ENCODE measurements at places on chromosomes 2 and 18.

DNA sequence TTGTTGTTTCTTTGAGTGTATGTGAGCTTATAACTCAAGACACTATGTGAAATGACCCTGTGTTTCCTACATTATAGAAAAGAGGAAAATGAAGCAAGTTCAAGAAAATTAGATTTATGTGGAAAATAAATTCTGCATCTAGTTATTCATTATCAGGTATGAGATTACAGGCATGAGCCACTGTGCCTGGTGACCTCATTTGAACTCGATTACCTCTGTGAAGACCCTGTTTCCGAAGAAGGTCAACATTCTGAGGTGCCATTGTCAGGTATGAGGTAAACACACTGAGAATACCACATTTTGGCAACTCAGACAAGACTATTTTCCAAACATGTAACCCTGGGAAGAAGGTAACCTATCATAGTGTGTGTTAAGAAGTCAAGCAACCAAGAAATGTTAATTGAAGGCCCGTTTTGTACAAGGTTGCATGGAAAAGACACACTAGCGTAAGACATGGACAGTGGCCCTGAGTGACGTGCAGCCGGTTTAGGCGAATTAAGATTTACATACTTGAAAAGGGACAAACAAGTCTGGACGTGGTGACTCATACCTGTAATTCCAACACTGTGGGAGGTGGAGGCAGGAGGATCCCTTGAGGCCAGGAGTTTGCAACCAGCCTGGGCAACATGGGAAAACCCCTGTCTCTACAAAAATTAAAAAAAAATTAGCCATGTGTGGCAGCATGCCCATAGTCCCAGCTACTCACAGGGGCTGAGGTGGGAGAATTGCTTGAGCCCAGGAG is 186.6 kb downstream of the NEDD4L start:
- DNase-seq, result no peak

DNA sequence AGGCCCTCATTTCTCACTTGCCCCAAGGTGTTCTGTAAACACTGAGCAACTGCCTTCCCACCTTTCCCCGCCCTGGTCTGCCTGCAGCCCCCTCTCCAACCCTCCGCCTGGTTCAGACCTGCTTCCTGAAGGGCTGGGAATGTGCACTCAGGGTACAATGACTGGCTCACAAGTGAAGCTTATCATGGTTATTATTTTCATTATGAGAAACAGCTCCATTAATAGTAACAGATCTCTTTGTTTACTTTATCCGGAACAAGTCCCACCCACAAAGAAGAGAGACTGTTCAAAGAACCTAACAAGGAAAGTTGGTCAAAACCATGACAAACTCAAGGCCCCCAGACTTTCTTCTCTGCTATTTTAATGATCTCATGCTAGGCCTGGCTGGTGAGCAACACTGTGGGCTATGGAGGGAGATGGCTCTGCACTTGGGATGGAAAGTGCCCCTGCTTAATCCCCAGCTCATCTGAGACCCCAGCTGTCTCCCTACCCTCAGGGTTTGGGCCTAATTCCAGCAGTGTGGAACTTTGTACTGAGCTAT is 36.7 kb downstream of the ARHGAP25 start:
- DNase-seq, result no peak

- no peak for DNase-seq
Measured at GRCh38 chr2:11988691-11989353, 242.4 kb downstream of the LPIN1 start.

- DNase-seq, result no peak
Measured at GRCh38 chr2:29776406-29776805, 145.0 kb downstream of the ALK start.

DNA sequence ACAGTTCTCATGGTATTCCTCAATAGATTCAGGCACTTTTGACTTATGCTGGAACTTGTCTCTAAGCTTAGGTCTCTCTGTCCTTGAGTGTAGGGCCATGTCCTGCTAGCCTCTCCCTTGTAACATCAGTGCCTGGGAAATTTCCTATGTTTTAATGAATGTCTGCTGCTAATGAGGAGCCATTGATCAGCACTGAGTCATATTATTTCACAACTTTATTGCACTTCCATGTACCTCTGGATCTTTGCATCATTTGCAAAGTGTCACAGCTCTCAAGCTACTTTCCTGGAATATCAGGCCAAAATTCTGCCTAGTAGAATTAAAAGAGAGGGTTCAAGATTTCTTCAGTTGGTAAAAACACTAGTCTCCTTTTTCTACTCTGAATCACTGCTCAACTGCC is 102.5 kb downstream of the GAREM1 start:
- no peak for DNase-seq

DNA sequence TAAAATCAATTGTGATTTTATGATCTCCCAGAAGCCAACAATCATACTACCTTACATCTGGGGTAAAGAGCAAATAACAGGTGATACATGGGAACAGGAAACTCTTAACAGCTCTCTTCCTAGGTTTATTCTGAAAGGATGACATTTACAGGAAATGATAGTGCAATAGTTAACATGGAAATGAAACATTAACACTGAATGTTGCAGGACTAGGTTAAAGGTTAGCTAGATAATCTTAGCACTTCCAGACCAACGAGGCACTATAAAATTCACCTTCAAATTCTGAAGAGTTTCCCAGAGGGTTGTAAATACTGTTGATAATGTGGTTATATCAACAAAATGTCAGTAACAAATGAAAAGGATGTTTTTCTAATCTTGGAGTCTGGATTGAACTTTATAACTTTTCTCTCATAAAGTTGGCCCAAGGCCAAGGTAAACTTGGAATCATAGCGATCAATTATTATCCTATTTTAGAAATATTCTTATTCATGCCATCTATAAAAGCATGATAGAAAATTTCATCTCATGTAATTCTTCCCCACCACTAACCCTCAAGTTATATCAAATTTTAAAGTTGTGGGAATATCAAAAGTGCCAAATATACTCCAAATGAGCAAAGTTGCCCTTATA is 32.9 kb upstream of the GCG start:
- DNase-seq, result no peak

- no peak for DNase-seq
Measured at GRCh38 chr18:10322435-10322834, 132.0 kb upstream of the APCDD1 start.

DNA sequence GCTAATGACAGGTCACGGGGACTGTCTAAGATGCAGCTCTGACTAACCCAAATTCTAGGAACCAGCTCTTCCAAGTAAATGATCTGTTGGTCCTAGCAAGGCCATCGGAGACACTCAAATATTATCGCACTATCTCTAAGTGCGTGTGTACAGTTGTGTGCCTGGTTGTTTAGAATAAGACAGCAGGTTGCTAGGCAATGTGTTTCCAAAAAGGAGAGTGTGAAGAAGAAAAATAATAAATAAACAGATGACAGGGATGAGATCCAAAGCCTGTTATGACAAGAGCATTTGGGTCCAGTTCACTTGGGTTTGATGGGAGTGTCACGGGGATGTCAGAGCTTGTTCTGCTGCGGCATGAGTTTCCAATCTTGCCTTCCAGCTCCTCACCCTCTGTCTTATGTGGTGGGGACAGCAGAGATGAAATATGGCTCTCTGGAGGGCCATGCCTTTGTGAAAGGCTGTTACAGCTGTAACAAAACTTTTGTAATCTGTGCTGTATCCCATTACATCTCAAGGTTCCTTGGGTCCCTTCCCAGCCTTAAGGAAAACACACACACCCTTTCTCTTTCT is 127.5 kb upstream of the TNP1 start:
- DNase-seq, result no peak

GRCh38 chr2:41621563-41621962 is 426.3 kb upstream of the PKDCC start:
- DNase-seq, result no peak

GRCh38 chr2:151106805-151107506 is 154.7 kb downstream of the RBM43 start:
- DNase-seq, result no peak

DNA sequence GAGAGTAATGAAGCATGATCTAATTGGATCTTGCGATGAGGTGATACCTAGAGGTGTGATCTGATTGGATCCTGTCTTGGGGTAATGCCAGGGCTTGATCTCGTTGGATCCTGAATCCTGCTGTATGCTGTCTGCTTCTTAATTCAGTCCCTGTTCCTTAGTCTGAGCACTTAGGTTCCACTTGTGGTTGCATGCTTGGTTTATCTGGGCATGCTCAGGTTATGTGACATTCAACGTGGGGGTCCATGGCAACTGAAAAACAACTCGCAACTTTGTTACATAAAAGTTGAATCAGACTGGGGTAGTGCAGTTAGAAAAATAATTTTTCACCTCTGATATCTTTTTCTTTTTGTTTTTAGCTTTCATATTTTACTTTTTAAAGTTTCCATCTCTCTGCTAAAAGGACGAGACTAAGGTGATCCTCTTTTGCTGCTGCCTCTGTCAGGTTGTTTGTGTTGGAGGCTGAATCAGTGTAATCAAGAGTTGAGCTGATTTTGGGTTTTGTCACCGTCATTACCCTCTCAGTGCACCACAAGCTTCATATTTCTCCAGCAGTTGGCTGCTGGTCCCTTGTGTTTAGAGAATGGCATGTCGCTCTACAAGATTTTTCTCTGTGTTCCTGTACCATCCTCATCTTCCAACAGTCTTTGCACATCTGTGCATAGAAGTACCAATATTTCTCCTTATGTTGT is 67.9 kb downstream of the NCOA1 start:
- DNase-seq, result no peak

DNA sequence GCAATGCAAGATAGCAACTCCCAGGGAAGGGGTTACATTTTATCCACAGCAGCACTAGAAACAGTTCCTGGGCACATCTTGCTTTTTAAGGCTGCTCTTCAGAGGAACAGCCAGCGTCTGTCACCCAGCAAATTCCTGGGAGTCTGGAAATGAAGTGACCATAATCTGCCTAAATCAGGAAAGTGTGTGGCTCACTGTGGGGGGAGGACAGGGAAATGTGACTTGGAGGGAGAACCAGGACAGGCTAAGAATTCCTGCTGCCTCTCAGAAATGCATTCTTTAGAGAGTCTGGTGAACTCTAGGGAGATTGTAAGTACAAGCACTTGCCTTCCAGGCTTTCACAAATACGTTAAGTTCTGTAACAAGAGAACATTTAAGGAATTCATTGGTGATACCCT is 364.3 kb upstream of the SPHKAP start:
- no peak for DNase-seq

GRCh38 chr2:172535119-172535518 is 20.8 kb upstream of the PDK1 start:
- DNase-seq, result no peak

DNA sequence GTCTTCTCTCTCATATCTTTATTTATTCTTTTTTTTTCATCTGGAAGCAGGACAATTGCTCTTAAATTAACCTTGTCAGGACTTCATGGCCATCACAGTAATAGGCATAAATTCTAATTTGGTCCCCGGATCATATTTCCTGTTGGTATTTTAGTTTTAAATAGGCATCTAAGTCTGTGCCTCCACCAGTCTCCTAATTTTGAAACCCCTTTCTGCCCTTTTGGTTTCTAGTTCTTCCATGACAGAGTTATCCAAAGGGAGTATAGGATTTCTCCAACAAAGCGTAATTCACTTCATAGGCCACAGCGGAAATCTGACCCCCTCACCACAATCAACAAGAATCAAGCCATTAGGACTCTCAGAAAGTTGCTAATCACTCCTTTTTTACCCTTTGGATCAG is 3.8 kb downstream of the EPHA4 start:
- no peak for DNase-seq

GRCh38 chr18:72201032-72201431 is 343.1 kb downstream of the CBLN2 start:
- no peak for DNase-seq

- no peak for DNase-seq
Measured at GRCh38 chr2:69604026-69604678, 39.4 kb downstream of the AAK1 start.

GRCh38 chr18:61917818-61918217 is 25.0 kb upstream of the RNF152 start:
- no peak for DNase-seq

GRCh38 chr2:230434677-230435324 is 18.8 kb downstream of the SP100 start:
- no peak for DNase-seq

DNA sequence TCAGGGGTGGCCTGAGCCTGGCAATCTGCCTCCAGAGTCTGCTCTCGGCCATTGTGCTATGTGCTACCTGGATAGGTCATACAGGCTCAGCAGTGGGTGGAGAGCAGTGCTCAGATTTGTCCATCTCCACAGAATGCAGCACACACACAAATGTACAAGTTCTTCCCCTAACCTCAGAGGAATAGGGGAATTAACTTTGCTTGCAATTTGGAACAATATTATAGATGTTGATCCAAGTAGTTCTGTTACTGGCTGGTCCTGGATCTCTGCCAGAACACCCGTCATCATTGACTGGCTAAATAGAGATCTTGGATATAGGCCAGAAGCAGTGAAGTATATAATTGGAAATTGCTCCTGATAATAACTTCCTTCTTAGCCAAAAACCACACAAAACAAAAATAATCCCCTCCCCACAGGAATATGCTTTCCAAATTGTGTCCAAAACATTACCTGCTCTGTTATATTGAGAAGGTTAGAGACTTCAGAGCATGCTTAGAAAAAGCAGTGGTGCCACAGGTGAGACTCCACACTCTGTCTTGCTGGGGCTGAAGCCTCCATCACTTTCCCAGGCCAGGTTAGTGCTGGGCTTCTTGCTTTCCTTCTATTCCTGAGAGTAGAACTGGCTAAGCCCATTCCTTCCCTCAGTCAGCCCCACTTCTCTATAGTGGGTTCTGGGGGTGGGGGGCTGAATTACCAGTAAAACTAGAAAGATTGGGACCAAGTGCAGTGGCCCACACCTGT is 38.8 kb downstream of the NCAPH start:
- DNase-seq, result no peak

DNA sequence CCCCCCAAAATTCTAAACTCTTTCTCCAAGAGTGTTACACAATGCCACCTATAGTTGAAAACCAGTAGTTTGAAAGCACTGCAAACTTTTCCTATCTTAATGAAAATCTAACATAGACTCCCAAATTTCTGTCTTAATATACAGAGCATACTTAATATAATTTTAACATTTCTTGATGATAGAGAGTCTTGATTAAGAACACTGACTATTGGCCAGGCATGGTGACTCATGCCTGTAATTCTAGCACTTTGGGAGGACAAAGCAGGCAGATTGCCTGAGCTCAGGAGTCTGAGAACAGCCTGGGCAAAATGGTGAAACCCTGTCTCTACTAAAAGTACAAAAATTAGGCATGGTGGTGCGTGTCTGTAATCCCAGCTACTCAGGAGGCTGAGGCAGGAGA is 34.2 kb downstream of the ASXL2 start:
- no peak for DNase-seq

DNA sequence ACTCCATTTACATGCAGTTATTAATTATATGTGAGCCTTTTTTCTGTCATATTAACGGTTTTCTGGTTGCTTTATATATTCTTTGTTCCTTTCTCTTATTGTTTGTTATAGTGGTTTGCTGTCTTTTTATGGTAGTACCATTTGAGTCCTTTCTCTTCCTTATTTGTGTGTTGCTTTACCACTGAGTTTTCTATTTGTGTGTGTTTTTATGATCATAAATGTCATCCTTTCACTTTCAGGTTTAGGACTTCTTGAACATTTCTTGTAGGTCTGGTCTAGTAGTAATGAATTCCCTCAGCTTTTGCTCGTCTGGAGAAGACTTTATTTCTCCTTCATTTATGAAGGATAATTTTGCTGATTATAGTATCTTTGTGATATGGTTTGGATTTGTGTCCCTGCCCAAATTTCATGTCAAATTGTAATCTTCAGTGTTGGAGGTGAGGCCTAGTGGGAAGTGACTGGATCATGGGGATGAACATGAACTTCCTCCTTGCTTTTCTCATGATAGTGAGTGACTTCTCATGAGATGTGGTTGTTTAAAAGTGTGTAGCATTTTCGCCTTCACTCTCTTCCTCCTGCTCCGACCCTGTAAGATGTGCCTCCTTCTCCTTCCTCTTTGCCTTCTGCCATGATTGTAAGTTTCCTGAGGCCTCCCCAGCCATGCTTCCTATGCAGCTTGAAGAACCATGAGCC is 11.5 kb downstream of the GCC2 start:
- DNase-seq, result no peak
